ENCODE measurements at places on chromosomes 5 and 9.

GRCh38 chr5:92980491-92980890 is 600.5 kb downstream of the NR2F1-AS1 start:
- DNase-seq = no peak

DNA sequence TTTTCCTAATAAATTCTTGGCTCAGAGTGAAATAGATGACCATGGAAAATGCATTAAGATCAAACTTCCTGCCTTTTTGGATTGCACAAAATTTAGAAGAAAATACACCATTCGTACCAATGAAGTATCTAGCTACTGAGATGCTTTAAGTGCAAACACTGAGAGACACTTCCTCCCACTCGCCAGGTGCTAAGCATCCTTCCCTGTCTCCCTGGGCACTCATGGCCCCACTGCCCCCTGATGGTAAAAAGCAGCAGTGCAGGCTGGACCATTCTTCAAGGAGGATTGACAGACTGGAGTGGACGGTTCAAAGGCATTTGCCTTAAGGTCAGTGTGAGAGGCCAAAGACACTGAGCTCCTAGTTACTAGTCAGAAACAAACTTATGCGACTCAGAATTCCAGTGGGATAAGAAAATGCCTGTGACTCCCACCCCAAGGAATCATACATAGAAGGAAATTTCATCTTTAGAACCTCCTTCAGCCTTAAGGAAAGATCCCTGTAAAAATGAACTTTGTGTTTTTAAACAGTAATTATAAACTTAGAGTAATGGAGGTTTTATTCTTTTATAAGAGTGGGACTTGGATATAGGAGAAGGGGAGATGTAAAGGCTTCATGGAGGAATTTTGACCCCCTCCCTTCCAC is 86.0 kb upstream of the SLC30A5 start:
- peak; percentile 74 for DNase-seq

DNA sequence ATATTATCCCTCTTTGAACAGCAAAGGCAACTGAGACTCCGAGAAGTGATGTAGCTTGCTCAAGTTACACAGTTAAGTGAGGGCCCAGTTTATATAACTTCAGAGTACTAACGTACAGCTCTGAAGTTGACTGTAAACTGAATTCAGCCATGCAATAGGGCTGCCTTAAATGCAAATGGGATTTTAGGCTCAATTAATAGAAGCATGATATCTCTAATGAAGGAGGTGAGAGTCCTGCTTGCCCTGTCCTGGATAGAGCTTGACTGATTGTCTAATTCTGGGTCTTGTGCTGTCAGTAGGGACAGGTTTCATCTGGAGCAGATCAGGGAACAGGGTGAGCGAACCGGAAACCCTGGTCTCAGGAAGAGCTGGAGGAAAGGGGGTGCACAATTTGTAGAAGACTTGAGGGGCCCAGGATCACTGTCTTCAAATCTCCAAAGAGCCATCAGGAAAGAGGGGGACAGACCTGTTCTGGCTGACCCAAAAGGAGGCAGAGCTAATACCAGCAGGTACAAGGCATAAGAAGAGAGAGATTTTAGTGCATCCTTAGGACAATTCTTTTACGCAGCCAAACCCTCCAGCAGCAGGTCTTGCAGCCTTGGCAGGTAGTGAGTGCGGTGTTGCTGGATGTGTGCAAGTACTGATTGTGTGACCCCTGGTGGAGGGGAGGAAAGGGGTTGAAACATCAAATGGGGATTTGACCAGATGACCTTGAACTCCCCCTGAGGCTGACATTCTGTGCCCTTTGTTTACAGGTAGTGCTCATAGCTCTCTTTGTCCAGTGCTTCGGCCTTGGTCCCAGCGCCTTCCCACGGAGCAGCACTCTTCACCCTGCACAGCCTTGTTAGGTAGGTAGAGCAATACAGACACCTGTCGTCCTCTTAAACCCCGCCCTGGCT is 13.0 kb downstream of the GSN start:
- DNase-seq = no peak

- DNase-seq = no peak
These were observed 31.3 kb downstream of the FYB1 start for GRCh38 chr5:39187831-39188731.

DNA sequence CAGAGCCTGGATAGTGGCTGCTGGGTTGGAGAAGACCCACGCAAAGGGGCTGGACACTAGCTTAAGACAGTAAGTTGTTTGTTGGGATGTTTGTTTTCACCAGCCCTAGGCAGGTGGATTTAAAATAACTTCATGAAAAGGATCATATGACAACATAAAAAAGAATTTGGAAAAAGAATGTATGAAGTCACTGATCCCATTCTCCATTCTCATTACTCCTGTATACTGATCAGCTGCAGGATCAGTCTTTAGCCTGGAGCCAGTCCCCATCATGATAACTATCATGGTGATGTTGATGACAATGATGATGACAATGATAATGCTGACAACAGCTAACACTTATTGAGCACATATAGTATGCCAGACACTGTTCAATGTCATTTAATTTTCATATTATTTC is 92.1 kb upstream of the IFNE start:
- DNase-seq = no peak

- DNase-seq = no peak
These were observed 71.4 kb downstream of the LRSAM1 start for GRCh38 chr9:127522727-127523126.

DNA sequence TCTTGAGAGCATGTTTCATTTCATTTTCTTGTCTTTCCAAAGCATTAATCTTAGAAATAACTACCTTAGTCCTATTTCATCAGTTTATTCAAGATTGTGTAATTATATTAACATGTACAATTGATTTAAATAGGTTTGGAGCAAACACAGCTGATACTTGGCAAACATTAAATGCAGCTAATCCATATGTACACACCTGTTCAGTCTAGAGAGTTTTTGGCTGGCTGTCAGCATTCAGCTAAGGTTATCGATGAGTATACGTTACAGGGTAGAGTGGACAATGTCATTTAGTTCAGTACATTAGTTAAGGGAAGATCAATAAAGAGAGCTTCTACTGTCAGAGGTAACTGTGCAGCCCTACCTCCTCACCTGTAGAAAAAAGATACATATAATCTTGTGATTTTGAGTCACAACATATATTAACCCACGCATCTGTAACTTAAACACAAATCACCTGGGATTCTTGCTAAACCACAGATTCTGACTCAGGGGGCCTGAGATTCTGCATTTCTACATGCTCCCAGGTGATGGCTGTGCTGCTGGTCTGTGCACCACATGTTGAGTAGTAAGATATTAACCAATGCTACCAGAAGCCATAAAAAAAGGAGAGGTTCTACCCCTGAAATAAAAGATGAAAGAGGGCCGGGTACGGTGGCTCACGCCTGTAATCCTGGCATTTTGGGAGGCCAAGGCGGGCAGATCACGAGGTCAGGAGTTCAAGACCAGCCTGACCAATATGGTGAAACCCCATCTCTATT is 34.1 kb upstream of the PCA3 start:
- DNase-seq = no peak

DNA sequence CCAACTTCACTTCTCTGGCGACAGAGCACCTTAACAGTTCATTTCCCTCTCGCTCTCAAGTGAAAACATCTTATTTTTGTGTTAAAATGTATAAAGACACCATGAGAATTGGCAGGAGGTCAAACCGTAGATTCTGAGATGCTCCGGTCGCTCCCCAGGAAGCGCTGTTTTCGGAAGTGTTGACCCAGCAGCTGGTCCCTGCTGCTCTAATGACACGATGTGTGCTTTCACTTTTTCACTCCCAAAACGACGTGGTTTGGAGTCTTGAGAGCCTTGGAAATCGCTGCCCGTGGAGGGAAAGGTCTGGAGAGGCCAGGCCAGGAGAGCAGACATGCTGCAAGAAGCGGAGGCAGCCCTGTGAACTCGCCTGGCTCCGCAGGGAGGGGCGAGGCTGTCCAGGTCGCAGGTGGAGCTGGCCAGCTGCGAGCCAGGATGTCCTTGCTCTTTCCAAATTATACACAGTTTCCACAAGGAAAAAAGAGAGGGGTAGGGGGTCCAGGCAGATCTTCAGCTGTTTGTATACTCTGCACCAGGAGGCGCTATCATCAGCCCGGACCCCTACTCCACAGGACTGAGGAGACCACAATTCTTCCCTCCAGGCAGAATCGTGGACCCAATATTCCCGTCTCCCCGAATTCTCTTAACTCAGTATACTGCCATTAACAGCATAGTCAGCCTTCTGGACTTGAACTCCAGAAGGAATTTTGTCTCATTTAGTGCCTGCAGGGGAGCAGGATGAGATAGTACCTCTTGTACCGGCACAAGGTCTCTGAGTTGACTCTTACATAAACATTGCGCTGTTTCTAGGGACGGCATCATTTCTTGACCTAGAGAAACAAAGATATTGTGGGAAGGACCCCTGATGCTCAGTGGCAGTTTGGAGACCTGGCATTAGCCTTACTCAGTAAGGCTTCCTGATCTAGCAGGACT is 248.6 kb upstream of the ANKRD55 start:
- peak; percentile 37 for DNase-seq

- no peak for DNase-seq
These were observed 96.7 kb upstream of the GRHPR start for GRCh38 chr9:37325778-37326177.

GRCh38 chr9:805151-805550 is 36.3 kb upstream of the DMRT1 start:
- DNase-seq = no peak

- no peak for DNase-seq
These were observed 23.2 kb upstream of the CARNMT1 start for GRCh38 chr9:75051285-75051684.

DNA sequence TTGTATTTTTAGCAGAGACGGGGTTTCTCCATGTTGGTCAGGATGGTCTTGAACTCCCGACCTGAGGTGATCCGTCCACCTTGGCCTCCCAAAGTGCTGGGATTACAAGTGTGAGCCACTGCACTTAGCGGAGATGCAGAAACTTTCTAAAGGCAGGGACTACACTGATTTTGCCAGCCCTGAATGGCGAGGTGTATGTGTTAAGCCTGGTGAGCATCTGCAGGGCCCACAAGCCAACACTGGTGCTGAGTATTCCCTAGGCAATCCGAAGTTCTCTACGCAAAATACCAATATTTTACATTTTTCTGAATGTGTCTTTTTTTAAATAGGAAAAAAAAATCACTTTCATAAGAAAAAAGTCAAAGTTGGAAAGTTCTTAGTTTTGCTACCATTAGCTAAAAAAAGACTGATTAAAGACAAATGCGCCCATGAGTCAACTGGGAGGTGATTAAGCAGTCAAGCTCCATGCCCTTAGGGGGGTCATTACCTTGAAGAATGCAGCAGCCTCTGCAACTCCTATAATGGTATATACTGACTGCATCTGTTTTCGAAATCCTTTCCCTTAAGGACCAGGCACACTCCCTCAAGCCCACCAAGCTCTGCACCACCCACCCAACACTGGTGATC is 502.8 kb downstream of the BNC2 start:
- DNase-seq = no peak

DNA sequence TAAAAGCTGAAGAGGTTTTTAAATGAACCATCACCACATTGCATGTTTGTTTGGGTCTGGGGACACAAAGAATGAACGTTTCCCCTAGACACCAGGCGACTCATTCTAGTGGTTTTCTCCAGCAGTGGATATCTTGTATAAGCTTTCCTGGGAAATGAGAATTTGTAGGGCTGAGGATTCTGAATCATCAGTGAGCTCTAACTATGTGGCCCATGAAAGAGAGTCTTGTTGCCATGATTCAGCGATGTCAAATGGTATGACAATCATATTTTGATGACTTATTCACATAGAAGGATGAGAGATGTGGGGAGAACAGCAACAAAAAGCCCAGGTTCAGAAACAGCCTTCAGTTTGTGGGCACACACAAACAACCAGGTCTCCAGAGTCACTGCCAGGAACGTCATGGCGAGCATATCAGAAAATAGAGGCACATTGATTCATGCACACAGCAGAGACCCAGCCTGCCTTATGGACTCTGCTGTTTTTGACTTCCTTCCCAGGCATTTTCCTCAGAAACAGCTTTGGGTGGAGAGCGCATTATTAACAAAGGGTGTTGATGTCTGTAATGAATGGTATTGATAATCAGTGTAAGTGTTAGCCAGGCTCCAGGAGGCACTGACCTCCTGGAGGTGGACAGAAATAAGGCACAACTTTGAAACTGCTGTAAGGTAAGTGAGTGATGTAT is 13.3 kb downstream of the ZNF474 start:
- DNase-seq = no peak

DNA sequence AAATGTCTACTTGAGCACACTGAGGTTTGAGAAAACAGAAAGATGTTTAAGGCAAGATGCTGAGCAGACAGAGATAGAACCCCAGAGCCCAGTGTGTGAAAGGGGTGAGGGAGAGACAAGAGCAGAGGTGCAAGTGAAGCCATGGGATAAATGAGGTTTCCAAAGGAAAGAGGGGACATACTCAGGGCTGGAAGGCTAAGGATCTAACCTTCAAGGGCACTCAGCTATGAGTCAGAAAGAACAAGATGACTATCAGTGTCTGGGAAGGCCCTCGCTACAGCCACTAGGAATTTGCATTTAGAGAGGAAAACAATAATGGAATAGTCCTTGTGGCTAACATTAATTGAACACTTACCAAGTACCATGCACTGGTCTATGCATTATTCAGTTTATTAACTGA is 113.7 kb downstream of the HTR4 start:
- no peak for DNase-seq

DNA sequence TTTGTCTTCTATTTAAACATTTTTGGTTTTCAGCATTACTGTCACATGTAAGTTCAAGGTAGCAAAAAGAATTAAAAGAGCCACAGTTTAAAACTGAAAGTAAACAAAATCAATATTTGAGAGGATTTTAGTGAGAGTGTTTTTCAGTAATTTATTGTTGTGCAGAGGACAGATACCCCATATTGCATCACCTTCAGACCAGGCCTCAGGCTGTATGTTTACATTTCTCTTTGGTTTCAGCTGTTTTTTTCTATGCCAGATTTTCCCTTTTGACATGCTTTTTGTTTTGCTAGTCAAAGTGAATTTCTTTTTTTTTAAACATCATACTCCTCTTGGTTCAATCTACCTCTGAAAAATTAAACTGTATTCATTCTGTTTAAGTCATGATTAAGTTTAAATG is 47.2 kb downstream of the MAST4 start:
- no peak for DNase-seq

DNA sequence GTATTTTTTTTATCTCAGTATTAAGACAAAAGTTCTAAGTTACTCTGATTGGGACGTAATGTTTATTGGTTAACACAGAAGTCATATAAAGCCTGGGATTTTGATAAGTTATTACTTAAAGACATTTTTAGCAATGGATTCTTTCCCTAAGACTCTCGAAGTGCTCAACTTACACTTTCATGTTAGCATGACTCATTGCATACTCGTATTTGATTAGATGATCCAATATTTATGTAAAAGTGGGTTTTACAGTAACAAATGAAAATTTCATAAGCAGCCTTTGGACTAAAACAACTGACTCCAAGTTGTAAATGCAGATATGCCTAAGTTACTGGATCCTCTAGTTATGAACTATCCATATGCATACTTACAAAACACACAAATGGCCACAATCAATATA is 567.7 kb upstream of the NUDT12 start:
- DNase-seq = no peak
